ENCODE measurements at places on chromosomes 2 and 18. TPM values are rescaled to one million over a fixed set of nuclear protein-coding genes. Genes with fewer than 3 reads are reported as not detected.
A peak's percentile ranks its signal among the peaks of the same experiment; 100 is the strongest.

Gene NETO1
- total RNA-seq = 5.5 TPM

Gene REG3A
- total RNA-seq = not detected

Gene NFATC1
- 5.3 TPM for total RNA-seq

Gene IL1R2
- not detected for total RNA-seq

Gene ADD2
- total RNA-seq = 373 TPM

Gene LIMS4
- 0.47 TPM for total RNA-seq

Gene IMPA2
- 103 TPM for total RNA-seq

Gene COLEC12
- total RNA-seq = 0.20 TPM

Gene TNP1
- total RNA-seq = not detected

- DNase-seq = no peak
Observed at GRCh38 chr2:187549193-187549592, 5.0 kb downstream of the TFPI start.

GRCh38 chr2:239657992-239658391, 257.2 kb upstream of the HDAC4 start:
- DNase-seq = no peak

DNA sequence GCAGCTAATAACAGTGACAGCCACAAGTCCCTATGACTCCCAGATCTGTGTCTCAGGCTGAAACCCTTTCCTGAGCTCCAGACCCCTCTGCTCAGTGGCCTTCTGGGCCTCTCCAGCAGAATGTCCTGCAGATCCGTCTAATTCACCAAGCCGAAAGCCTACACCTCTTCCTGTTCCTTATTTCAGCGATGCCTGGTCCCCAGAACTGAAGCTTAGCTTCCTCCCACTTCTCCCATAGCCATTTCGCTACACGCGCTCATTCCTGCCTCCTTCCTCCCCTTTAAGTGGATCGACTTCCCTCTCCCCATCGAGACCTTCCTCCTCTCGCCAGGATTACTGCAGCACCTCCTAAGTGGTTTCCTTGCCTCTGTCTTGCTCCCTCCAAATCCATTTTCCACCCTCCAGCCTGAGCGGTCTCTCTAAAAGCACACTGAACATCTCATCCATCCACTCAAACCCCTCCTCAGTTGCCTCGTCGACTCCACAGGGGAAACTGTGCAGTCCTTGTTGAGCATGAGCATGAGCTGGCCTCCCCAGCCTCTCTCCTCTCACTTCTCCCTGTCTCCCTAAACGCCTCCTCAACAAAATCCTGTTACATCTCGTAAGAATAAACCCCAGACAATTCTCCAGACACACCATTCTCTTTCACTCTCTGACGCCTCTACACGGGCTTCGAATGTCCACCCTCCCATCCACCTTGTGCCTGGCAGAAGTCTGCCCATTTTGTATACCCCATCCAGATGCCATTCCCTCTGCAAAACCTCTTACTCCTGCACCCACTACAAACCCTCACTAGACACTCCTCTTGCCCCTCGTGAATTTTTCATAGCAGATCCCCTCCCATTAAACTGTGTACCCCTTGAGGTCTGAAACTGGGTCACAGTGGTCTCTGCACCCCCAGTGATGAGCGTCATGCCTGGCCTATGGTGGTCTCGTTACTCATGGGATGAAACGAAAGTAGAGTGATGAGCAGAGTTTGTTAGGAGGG, 232.6 kb downstream of the ATAD2B start:
- no peak for DNase-seq

- DNase-seq = no peak
Observed at GRCh38 chr2:105749583-105750400, 5.1 kb downstream of the NCK2 start.

DNA sequence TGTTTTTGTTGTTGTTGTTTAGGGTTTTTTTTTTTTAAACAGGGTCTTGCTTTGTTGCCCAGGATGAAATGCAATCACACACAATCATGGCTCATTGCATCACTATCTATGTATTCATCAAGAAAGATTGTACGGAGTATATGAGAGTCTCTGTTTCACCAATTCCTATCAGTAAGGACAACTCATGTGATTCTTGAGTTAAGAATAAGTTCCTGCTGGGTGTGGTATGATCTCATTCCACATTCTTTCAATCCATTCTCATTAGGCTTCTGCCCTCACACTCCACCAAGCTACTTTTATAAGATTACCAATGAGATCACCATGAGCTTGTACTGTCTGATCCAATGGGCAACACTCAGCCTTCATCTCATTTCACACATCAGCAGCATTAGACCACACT, 9.1 kb upstream of the AP1S3 start:
- no peak for DNase-seq

DNA sequence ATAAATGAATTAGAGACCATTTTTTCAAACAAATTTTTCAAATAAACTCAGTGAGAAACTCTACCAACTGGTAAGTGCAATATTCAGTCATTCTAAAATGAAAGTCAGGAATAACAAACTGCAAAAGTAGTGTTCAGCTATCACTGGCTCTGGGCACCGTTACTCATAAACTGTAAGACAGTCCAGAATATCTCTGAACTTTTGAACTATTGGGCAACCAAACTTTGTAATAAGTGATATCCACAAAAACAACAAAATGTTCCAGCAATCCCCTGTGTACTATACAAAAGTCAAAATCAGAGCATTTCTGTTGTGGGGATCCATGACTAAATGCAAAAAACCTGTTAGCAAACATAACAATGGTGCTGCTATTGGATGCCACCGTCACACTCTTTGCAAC, 56.3 kb downstream of the SLC25A12 start:
- DNase-seq = no peak

DNA sequence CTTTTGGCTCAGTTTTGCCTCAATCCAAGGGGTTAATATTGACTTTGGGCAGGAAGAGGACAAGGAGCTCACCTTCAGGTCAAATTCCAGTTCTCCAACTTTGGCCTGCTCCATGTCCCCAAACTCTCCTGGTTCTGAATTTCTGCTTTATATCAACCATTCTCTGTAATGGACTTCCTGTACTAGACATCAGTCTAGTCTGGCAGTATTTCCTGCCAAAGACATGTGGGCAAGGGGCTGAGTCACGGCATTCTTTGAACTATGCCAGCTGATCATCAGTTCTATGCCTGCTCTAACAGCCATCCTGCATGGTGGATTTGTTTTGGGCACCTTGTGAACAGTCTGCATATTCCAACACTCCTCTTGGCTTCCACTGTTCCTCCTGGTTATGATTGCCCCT, 199.4 kb downstream of the ZEB2 start:
- no peak for DNase-seq

- no peak for DNase-seq
Observed at GRCh38 chr2:215817046-215817445, 196.3 kb downstream of the MREG start.

GRCh38 chr2:137525641-137526190, 438.6 kb upstream of the HNMT start:
- no peak for DNase-seq

GRCh38 chr2:190679813-190680591, 31.1 kb downstream of the NAB1 start:
- peak; percentile 76 for DNase-seq
